CD4-positive, alpha-beta T cell treated with Interferon gamma for 1 hour (primary cell): ENCODE measurements at places on chromosomes 12 and 14.

DNA sequence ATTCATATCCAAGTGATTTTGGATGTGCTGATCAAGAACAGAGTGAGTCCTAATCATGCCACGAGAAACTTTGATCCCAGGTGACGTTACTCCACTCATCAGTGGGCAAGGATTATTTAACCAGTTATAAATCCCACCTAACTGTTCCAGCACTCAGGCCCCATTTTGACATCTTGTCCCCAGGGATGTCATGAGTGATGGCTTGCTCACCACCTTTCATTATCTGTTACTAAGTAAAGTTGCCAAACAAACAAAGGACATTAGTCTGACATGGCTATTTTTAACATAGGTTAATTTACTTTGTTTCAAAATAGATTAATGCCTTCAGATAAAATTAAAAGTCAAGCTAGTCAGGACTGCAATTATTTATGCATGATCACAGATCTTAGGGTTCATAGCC, 255.9 kb downstream of the ACSS3 start:
- no peak for DNase-seq

DNA sequence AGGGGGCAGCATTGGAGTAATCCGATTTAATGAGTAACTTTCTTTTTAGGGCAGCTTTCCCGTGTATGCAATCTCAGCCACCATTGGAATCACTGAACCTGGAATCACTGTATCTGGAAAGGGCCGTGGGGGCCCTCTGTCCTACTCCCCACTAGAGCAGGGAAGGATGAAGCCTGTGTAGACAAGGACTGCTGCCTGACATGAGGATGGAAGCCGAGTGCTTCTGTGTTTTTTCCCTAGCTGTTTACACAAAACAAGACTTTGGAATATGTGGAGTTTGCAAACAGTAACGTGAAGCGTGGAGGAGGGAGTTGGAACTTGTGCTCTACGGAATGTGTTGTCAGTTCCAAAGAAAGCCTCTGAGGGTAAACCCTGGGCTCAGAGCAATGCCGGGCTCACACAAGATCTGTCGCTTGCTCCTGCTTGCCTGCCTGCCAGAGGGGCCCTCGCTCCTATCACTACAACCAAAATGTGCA, 32.4 kb upstream of the HDAC7 start:
- DNase-seq: no peak

GRCh38 chr14:69152181-69152901, 578 bp downstream of the DCAF5 start:
- DNase-seq: peak; percentile 62

- DNase-seq: no peak
Measured at GRCh38 chr12:1644534-1645438, 15.8 kb downstream of the WNT5B start.

DNA sequence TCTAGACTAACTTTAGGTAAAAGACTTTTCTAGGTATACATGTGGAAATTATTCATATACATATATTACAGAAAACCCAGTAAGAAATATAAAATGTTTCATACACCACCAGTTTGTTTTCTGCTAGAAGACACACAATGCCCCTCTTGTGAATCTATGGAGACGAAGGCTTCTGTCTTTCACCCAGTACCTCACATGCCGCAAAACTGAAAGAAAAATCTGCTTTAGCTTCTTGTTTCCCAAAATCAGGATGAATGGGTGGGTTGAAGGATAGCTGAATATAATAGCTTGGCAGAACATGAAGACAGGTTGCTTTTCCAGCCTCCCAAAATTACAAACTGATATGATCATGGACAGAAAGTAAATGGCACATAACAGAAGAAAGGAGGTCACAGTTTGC, 1.3 kb downstream of the TAS2R30 start:
- DNase-seq: no peak
